ENCODE measurements at places on chromosomes 12 and 14. TPM values are rescaled to one million over a fixed set of nuclear protein-coding genes. Genes with fewer than 3 reads are reported as not detected.

GRCh38 chr12:12665194-12665593, 30.8 kb downstream of the GPR19 start:
- no peaks in the 10 kb centered on the region for H3K27me3 ChIP-seq
- no peak overlapping the region for H3K4me3 ChIP-seq
- no peak overlapping the region for H3K27ac ChIP-seq
- peaks cover 4% of the 10 kb centered on the region for H3K36me3 ChIP-seq

Gene GPR162
- 8.8 TPM for total RNA-seq

DNA sequence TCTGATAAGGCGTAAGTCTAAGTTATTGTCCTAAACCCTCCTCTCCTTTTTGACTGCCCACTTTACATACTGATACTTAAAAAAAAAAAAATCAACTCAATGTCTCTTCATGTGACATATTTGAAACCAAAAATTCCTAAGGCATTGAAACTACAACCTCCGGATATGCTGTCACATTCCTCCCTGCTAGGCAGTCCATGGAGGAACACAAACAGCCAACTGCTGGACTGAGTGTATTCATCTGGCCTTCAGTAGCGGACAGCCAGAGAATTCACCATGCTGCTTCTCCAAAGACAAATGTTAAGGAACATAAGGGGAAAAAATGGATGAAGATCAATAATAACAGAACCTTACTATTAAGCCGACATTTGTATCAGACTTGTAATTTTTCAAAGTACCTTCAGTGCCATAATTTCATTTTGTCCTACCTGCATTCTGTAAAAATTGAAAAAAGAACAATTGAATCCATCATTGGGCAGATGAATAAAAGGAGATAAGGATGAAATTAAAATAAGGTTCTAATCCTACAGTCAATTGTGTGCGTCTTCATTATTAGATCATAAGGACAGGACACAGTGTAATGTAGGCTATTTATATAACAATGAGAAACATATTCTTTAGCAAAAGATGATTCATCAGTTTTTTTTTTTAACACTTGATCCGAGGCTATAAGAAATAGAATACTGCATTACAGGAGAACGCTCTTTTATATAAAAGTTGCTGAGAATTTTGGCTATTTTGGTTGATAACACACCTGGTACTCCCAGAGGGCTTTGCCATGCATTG, 12.2 kb downstream of the RERG start:
- H3K4me3 ChIP-seq = no peak overlapping the region
- H3K27me3 ChIP-seq = no peaks in the 10 kb centered on the region
- DNase-seq = no peak
- H3K36me3 ChIP-seq = no peaks in the 10 kb centered on the region

GRCh38 chr12:16228067-16228466, 49.4 kb downstream of the SLC15A5 start:
- H3K36me3 ChIP-seq = no peaks in the 10 kb centered on the region
- no peaks in the 10 kb centered on the region for H3K4me1 ChIP-seq
- DNase-seq = no peak
- no peak overlapping the region for H3K4me3 ChIP-seq

DNA sequence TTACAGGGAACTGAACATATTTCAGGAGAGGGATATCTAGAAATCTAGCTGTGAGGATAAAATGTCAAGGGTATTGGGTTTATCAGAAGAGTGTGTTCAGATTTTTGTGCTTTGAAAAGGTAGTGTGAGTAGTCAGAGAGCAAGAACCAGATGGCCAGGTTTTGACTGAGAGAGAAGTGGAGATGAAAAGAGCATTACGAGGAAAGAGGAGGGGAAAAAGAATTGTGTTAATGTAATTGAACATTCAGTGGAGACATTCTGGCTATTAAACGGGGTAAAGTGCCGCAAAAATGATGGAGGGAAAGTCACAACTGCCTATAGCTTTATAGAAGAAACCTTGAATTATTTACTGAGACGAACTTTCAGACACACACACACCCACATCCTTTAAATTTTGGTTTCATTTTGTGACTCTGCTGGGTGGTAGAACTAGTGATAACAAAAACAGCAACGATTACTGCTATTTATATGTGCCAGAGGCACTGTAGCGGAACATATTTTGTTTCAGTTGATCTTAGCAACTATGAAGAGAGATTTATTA, 213.6 kb downstream of the ERC1 start:
- no peaks in the 10 kb centered on the region for H3K27me3 ChIP-seq
- no peak overlapping the region for H3K27ac ChIP-seq
- peaks cover 4% of the 10 kb centered on the region for H3K4me1 ChIP-seq
- 0 out of 2 replicates have a peak overlapping the region, but pooled peaks have one; percentile 4 for H3K4me3 ChIP-seq
- no peaks in the 10 kb centered on the region for H3K36me3 ChIP-seq

Gene KRT83
- total RNA-seq = not detected

- H3K4me3 ChIP-seq = no peak overlapping the region
- H3K4me1 ChIP-seq = no peaks in the 10 kb centered on the region
- H3K36me3 ChIP-seq = no peaks in the 10 kb centered on the region
- no peak for DNase-seq
- H3K27ac ChIP-seq = no peak overlapping the region
- no peaks in the 10 kb centered on the region for H3K27me3 ChIP-seq
Observed at GRCh38 chr12:130862161-130862560, 9.7 kb upstream of the RAN start.

GRCh38 chr12:46124132-46124847, 133.9 kb upstream of the SCAF11 start:
- no peaks in the 10 kb centered on the region for H3K36me3 ChIP-seq
- no peaks in the 10 kb centered on the region for H3K4me1 ChIP-seq
- no peak for DNase-seq
- H3K27me3 ChIP-seq = no peaks in the 10 kb centered on the region

Gene RNFT2
- total RNA-seq = 33.1 TPM

Gene APOF
- total RNA-seq = not detected

GRCh38 chr14:93431036-93431670, 414 bp downstream of the UNC79 start:
- H3K4me1 ChIP-seq = no peaks in the 10 kb centered on the region
- H3K27ac ChIP-seq = no peak overlapping the region
- H3K4me3 ChIP-seq = peak overlapping the region; percentile 64
- H3K27me3 ChIP-seq = peaks cover 3% of the 10 kb centered on the region
- DNase-seq = peak; percentile 77
- no peaks in the 10 kb centered on the region for H3K36me3 ChIP-seq

- H3K27ac ChIP-seq = no peak overlapping the region
- H3K36me3 ChIP-seq = no peaks in the 10 kb centered on the region
- no peak overlapping the region for H3K4me3 ChIP-seq
- no peak for DNase-seq
- no peaks in the 10 kb centered on the region for H3K27me3 ChIP-seq
Observed at GRCh38 chr12:67757651-67758050, 109.1 kb downstream of the DYRK2 start.

GRCh38 chr12:51784688-51785087, 63.8 kb downstream of the FIGNL2 start:
- no peaks in the 10 kb centered on the region for H3K27me3 ChIP-seq
- DNase-seq = no peak
- no peak overlapping the region for H3K27ac ChIP-seq

All from H1 (cell line).